ENCODE measurements at places on chromosomes 16 and 17.

DNA sequence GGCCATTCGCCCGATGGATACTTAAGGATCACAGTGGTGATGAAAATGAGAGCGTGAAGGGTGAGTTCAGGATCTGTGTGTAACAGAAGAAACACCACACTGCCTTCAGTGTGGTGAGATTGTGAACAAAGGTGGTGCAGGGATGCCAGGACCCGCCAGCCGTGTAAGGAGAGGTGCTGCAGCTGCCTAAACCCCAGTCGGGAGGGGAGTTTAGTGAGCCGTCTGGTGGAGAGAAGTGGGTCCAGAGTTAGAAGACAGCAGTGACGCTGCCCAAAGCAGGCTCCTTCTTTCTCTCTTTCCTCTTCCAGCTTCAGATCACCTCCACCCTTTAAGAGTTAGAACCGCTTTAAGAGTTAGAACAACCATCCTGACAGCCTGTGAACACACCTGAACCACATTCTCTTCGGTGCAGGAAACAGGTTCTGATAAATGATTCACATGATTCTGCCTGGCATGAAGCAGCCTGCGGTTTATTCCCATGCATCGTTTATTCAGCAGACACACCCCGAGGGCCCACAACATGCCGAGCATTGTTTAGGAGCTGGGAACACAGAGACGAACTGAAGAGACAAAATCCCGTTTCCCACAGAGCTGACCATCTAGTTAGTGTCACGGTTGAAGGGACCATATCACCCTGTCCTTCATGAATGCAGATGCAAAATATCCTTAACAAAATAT lies 84.0 kb upstream of the DNAH17 start:
- no peak for DNase-seq

GRCh38 chr17:7885367-7886226 lies 3.0 kb upstream of the CHD3 start:
- DNase-seq: peak; percentile 31

GRCh38 chr16:49575346-49576172 lies 202.0 kb downstream of the C16orf78 start:
- DNase-seq: no peak

GRCh38 chr17:1533661-1534325 lies 17.4 kb upstream of the INPP5K start:
- DNase-seq: no peak

GRCh38 chr17:48550502-48551213 lies 5.7 kb upstream of the HOXB2 start:
- no peak for DNase-seq

GRCh38 chr17:27663936-27664605 lies 33.1 kb downstream of the LGALS9 start:
- no peak for DNase-seq

DNA sequence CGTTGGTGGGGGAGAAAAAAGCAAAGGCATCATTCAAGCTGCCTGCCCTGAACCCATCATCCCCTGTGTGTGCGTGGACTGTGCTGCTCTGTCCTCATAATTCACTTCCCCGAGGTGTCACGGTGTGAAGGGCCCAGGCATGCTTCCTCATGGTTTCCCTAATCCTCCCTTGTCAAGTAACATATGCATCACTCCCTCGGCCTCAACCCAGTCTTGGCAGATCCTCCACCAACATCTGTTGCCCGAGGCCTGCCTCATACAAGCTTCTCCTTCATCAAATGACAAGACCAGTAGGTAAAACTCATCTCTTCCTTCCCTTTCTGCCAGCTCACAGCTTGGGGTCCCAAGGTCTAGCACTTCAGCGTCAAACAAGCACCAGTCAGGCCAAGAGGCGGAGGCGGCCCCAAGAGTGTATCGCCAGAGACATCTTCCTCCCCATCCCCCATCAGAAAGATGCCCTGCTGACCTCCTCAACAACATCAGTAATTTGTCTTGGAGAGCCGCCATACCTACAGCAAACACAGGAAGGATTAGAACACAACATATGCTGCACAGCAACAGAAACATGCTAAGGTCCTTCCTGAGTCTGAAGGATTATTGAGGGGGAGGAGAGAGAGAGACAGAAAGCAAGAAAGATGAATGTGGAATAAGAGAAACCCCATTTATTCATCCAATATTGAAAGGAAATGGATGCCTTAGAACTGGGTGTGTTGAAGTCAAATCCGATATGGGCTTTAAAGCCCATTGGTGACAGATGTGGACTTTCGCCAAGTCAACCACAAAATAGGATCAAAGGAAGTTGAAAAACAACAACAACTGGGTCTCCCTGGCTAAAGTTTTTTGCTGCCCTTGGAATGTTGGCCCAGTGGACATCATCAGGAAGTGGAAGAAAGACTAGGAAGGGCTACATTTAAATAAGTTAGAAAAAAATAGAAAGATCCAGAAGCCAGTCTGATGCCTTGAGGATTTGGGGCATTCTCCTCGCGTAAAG lies 38.4 kb downstream of the SOX9 start:
- no peak for DNase-seq

DNA sequence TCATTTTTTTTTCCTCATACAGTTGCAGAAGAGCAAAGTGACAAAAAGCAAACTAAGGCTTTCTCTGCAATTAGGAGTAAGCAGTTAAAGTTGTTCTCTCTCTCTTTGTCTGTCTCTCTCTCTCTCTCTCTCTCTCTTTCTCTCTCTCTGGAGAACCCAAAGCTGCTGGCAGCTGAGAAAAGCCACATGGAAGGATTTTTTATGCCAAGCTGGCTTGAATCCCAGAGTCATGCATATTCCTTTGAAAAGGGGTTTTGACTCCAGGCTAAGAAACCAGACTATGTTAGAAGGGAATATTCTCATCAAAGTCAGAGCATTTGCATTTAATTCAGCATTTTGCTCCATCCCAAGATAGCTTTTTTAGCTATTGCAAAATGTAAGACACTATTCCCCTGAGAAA lies 1114.2 kb upstream of the GOT2 start:
- no peak for DNase-seq

- DNase-seq: no peak
Measured at GRCh38 chr16:84841787-84842300, 22.1 kb downstream of the CRISPLD2 start.

- DNase-seq: no peak
Measured at GRCh38 chr17:7283471-7284216, 2.1 kb downstream of the SLC2A4 start.

Measured in CD4-positive, alpha-beta T cell treated with Interleukin-6 at 100 ng/mL for 8 hours (primary cell).